Activated CD8-positive, alpha-beta T cell treated with anti-CD3 and anti-CD28 coated beads, Interleukin-2, amount 10 ng/mL, durations not matched to agents 7 days and 5 days (primary cell): ENCODE measurements at places on chromosomes 6 and 20.

GRCh38 chr20:9600562-9600961 is 86.2 kb downstream of the LAMP5 start:
- DNase-seq = no peak

- no peak for DNase-seq
These were observed 1.2 kb downstream of the LIME1 start for GRCh38 chr20:63737695-63737944.

DNA sequence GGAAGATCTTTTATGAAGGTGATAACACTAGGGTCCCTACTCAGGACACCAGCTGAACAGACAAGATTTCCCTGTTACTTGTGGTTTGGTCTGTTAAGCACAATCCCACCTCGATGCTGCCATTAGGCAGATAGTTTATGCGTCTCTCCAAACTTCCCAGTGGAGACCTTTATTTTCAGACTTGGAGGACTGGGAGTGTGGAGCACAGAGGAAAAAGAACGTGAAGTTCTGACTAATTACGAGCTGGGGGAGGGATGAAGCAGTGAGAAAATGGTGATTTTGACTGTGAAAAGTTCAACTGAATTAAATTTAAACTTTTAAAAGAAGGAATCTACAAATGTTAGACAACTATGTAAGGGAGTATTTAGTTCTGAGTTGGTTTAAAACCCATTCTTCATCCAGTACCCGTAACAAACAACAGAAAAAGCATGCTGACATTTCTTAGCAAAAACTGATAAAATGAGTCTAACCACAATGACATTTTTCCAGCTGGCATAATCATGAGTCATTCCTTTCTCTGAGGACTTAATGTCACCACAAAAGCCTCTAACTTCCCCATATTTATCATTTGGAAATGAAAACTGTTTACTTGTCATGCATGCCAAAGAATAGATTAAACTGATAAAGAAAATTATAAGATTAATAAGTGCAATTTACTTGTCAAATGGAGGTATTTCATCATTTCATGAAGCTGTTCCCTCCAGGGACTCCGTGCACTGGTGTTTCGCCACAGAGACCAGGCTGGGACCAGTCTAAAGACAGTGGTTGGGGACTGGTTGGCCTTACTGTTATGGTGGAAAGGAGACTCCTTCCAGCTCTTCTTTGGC is 113.3 kb upstream of the SSTR4 start:
- DNase-seq = no peak

DNA sequence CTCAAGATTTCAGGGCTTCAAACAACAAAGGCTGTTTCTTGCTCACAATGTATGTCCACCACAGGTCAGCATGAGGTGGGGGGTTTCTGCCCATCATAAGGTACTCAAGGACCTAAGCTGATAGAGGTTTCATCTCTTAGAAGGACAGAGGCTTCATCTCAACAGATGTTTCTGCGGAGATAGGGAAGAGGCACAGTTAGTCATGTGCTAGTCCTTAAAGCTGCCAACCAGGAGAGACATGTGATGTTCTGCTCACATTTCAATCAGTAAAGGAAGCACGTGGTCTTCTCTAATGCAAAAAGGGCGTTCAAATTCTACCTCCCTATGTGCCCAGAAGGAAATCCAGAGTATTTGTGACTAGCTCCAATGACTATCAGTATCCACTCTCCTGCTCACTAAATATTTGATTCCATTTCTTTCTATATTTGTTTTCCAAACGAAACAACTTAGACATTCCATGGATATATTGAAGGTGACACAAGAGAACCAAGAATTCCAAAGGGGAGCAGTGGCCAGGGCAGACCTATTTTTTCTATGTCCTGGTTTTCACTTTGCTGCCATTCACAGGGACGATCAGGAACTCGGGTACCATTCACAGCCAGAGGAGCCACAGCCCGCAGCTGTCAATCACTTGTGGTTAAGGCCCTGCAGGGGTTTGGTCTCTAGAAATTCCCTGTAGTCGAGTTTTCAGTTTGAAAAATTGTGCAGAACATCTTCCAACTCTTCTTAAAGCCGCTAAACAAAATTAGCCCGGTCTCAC is 173.2 kb upstream of the FOXA2 start:
- DNase-seq = no peak

DNA sequence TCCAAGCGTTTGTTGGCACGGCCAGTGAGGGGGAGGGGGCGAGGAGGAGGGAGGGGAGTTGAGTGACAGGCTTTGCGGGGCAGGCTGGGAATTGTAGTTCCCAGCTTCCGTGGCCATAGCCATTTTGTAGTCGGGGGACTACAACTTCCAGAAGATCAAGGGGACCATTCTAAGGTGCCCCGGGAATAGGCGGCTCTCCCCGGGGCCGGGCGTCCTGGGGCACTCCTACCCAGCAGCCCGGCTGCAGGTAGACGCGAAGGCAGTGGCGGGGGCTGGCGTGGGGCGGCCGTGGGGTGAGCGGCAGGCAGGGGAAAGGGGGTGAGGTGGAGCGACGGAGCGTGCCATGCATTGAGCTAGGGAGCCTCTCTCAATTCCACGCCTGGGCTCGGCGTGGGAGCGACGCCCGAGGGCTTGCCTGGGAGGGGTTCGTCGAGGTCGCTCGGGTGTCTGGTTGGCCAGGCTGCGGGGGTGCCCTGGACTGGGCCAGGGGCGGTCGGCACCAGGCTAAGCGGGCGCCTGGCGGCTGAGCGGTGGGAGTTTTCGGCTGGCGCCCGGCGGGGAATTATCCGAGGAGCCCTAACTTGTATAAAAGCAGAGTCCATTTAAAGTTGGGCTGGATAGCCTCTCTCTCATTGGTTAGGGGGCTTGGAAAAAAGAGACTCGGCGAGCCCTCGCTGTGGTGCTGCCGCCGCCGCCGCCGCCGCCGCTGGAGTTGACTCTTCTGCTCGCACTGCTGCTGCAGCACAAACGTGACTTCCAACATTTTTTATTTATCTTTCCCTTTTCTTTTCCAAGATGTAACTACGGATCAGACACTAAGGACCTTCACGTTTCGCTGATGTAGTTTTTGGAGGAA is at the start of gene JARID2:
JARID2 (plus strand) TSS at position 709 of the 856 bp plus-strand sequence. CDS start 471 bp downstream, outside the sequence.
- DNase-seq = peak; percentile 98

DNA sequence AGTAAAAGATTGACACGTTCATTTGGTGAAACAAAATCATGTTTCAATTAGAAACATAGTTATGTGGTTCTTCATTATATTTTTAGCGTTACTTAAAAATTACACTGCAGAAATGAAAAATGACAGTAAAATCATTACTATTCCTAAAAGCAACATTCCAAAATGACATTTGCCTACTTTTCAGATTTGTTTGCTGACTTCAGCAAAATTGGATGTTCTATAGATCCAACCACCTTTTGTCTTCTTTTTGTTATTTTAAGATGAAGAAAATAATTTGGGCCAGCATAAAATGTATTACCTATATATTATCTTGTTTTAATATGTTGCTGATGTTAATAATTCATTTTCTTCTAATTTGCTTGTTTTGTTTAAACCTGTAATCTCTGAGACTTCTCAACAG is 30.5 kb downstream of the STXBP5 start:
- DNase-seq = no peak

- no peak for DNase-seq
These were observed 51.6 kb downstream of the CYP24A1 start for GRCh38 chr20:54122189-54122588.

DNA sequence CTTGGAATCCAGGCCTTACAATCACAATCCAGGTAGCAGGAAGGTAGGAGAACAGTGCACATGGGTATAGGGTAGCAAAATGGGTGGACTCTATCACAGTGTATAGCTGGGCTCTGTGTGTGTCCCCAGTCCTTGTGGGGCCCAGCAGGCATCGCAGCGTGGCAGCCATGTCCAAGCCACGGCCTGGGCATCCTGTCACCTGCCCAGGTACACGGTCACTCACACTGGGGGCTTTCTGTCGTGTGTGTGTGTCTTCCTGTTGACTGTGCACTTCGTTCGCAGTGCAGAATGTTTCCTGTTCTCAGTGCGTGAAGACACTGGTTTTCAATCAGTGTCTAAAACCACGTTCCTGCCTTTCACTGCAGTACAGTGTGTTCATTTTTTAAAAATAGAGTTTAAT is 523.2 kb upstream of the JARID2 start:
- DNase-seq = peak; percentile 32
